AG09309 (cell line): ENCODE measurements at places on chromosomes 2 and 18.

DNA sequence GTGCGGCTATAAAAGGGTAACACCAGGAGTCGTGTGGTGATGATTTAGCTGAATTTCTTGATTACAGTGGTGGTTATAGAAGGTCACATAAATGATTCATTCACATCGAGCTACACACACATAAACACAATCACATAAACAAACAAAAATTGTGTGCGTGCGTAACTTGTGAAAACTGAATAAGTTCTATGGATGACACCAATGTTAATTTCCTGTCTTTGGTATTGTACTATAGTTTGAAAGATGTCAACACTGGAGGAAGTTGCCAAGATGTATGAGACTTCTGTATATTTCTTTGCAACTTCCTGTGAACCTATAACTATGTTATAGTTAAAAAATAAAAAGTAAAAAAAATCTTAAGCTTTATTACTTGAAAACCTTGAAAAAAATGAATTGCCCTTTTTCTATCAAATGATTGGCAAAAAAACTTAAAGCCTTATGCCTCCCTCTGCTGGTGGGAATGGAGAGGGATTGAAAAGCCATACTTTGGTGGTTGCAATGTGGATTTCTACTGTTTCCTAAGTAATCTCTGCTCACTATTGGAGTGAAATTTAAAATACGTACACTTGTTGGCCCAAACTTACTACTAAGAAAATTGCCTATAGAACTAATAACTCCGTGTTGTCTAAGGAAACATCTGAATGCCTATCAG is 227.7 kb downstream of the RPIA start:
- no peak for DNase-seq

- DNase-seq, result peak; percentile 70
These were observed 303.7 kb upstream of the EPAS1 start for GRCh38 chr2:45993476-45993991.

- DNase-seq, result no peak
These were observed 29.5 kb downstream of the LAMA3 start for GRCh38 chr18:23718731-23719130.

GRCh38 chr18:45408218-45408617 is 207.1 kb upstream of the SLC14A2 start:
- DNase-seq, result no peak

- DNase-seq, result no peak
These were observed 112.5 kb upstream of the OTOS start for GRCh38 chr2:240252872-240253511.

GRCh38 chr2:20148923-20149702 is 75.8 kb downstream of the SDC1 start:
- DNase-seq, result peak; percentile 95

- DNase-seq, result no peak
These were observed 289.2 kb upstream of the KYNU start for GRCh38 chr2:142588269-142588668.

DNA sequence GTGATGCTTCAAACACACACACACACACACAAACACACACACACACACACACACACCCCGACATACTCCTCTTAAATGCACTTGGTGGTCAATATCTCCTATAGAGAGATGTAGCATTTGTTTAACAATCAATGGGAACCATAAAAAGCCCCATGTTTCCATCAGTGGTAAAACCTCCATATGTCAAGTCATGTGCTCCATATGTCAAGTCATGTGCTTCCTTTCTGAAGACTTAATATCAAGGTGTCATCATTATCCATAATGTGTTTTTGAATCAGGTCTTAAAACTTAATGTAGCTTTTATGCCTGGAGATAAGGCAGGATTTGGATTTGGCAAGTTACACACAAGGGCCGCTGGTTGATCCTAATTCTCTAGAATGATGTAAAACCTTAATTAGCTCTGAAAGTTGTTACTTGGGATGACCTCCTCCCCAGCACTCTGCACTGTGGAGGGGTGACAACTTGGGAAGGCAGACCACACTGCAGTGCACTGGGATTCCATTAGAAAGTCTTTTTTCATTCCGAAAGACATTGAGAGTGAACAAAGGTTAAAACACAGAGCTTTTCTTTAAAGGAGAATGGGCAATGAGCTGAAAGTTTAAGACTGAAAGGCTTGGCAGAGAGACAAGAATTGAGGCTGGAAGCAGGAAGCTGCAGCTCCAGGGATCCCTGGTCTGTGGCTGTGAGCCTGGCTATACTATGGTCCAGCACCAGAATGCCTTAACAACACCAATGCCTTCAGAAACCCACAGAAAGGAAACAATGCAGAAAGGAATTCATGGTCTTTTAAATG is 26.4 kb downstream of the ALK start:
- DNase-seq, result no peak

GRCh38 chr2:182014284-182014683 is 28.6 kb downstream of the PPP1R1C start:
- DNase-seq, result no peak

- no peak for DNase-seq
These were observed 2.4 kb downstream of the WDR43 start for GRCh38 chr2:28896906-28897305.

GRCh38 chr2:238684362-238685326 is 163.2 kb upstream of the TWIST2 start:
- DNase-seq, result peak; percentile 97

GRCh38 chr2:181304011-181304844 is 153.0 kb upstream of the ITGA4 start:
- no peak for DNase-seq

DNA sequence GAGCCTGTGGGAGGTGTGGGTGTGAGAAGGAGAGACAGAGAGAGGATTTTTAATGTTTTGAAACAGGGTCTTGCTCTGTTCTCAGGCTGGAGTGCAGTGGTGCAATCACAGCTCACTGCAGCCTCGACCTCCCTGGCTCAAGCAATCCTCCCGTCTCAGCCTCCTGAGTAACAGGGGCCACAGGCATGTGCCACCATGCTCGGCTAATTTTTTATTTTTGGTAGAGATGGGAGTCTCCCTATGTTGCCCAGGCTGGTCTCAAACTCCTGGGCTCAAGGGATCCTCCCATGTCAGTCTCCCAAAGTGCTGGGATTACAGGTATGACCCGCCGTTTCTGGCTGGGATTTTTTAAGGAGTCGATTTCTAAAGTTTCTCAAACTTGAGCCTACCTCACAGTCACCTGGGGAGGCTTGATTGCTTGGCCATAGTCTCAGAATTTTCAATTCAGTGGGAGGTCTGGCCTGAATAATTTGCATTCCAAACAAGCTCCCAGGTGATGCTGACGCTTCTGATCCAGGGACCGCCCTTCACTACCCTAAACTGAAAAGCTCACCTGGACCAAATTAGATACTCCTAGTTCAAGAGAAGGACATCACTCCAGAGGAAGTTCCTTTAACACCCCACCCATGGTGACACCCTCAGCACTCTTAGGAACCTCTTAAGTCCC is 70.8 kb upstream of the SLC1A4 start:
- DNase-seq, result no peak

DNA sequence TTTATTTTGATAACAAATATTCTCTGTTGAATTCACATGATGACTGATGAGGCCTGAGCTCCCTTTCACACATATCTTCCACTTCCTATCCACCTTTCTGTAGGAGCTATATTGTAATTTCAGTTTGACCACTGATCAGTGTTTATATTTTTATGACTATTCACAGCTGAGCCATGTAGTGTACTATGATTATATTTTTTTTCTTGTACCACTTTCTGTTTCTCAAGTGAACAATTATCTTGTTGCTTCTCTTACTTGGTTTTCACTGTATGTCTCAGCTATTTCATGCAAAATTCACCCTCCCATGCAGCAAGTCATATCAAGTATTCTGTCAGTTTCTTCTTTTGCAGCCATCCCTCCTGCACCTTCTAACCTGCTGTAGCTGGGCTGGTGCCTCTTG is 78.4 kb downstream of the TMEM247 start:
- no peak for DNase-seq

DNA sequence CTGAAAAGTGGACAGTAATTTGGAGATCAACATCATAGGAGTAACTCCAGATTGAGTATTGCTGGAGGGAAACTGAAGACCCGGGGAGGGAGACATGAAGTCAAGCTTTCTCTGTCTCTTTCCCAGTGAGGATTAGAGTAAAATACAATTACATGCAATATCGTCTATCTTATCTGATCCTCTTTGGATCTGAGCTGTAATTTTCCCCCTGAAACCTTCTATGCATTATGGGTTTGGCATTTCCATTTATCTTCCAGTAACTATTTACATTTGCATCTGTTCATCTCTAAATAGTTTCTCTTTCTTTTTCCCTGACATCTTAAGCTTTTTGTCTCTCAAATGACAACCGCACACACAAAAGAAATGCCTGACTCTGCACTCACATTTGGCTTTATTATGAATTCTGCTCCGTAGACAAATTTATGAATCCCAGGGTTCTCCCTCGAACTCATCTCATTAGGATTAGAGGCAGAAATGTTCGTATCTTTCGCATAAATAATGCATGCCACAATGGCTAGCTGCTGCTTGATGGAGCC is 113.1 kb downstream of the SPP2 start:
- no peak for DNase-seq

DNA sequence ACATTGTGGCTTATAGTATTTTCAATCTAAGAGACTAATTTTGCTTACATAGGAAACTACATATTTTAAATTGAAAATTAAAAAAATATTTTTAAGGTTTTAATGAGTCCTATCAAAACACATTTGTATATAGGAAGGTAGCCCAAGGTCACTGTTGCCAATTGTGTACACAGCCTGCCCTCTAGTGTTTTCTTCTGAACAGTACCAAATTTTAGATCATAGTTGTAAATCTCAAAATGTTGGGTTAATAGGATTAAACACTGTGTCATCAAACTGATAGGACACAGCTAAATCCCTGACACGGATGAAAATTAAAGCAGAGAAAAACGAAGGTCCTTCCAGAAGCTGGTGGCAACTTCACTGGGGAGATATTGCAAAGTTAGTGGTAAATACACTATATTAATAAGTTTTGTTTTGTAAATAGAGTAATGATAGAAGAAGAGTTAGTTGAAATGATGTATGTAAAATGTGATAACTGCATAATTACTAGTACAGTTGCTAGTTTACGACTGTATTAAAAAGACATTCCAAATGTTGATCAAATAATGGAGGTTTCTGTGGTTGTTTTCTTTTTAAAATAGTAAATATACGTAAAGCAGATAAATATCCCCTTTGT is 19.7 kb downstream of the CLUL1 start:
- DNase-seq, result no peak

- DNase-seq, result no peak
These were observed 53.7 kb downstream of the TRIB2 start for GRCh38 chr2:12770300-12770968.

GRCh38 chr2:171158790-171159371 is 1.8 kb downstream of the TLK1 start:
- DNase-seq, result no peak

- no peak for DNase-seq
These were observed 14.9 kb downstream of the ERFE start for GRCh38 chr2:238173692-238174091.

DNA sequence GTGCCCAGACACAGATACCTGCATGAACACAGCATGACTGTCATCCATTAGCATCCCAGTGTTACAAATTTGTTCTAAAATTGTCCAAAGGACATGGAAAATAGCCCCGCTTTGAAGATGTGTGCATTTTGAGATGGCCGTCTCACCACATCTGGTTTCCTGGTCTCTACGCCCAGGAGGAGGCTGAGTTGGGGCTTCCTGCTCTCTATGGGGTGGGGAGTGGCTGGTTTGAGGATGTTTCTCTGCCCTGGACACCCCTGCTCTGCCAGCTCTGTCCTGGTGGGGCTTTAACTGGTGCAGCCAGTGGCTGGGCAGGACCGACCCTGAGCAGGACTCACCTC is 74.6 kb upstream of the SMAD7 start:
- DNase-seq, result no peak

DNA sequence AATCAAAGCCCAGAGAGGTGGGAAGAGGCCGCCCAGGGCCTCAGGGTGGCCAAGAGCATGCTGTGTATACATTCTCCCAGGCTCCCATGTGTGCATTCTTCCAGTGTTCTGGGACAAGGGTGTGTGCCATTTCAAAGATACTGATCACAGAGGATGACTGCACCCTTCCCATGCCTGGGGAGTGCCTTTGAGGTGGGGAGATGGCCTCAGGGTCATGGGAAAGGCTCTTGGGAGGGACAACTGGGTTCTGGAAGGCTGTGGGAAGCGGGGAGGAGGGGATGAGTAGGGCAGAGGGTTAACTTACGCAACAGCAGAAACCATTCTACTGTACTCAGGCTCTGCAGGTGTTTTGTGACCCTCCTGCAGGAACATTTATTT is 40.9 kb downstream of the KLHL29 start:
- no peak for DNase-seq

GRCh38 chr18:433298-433697 is 67.2 kb downstream of the COLEC12 start:
- DNase-seq, result no peak

- no peak for DNase-seq
These were observed 181.5 kb upstream of the ACVR2A start for GRCh38 chr2:147663153-147663961.

GRCh38 chr2:75707901-75708300 is 2.8 kb downstream of the GCFC2 start:
- no peak for DNase-seq

DNA sequence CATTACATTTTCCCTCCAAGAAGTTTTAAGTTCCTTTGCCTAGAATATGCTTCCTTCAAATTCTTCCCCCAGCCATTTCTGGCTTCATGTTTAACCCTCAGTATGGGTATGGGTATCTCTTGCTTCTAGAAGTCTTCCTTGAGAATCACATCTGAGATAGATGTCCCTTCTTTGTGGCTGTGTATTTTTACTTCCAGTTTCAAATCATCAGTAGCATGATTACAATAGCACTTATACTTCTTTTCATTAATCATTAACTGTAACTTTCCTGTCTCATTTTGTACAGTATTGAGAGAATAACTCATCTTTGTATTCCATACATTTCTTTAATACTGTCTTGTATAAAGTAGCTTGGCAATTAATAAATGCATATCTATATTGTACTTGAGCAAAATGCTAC is 17.3 kb upstream of the PDE1A start:
- no peak for DNase-seq

GRCh38 chr2:217954469-217954868 is 48.3 kb downstream of the TNS1 start:
- DNase-seq, result no peak

GRCh38 chr2:69939722-69940121 is 21.7 kb downstream of the ASPRV1 start:
- DNase-seq, result no peak

- DNase-seq, result no peak
These were observed 21.2 kb downstream of the PTRHD1 start for GRCh38 chr2:24771764-24772586.

- DNase-seq, result no peak
These were observed 1539.8 kb upstream of the PIK3C3 start for GRCh38 chr18:40415176-40415791.

- no peak for DNase-seq
These were observed 46.3 kb downstream of the NOP58 start for GRCh38 chr2:202311823-202312388.

GRCh38 chr2:122206101-122206500 is 450.6 kb downstream of the TSN start:
- DNase-seq, result no peak

GRCh38 chr2:96930351-96931010 is 55.9 kb downstream of the FAM178B start:
- DNase-seq, result no peak

DNA sequence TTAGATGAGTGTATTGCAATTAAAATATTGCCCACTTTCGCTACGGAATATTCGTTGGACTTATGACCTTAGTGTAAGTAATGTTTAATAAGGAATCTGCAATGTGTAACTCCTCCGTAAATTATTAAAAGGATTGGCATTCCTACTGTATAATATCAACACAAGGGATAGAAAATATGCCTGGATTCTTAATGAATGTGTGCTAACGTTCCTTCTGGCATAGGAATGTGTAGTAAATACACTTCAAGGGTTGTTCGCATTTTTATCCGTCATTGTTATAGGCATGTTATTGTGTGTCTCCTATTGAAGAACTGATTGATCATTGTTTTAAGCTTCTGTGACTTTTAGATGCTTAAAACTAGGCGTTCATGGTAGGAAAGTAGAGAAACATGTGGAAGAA is 134.5 kb downstream of the NEDD4L start:
- DNase-seq, result no peak
